ENCODE measurements at places on chromosomes 16 and 17.

DNA sequence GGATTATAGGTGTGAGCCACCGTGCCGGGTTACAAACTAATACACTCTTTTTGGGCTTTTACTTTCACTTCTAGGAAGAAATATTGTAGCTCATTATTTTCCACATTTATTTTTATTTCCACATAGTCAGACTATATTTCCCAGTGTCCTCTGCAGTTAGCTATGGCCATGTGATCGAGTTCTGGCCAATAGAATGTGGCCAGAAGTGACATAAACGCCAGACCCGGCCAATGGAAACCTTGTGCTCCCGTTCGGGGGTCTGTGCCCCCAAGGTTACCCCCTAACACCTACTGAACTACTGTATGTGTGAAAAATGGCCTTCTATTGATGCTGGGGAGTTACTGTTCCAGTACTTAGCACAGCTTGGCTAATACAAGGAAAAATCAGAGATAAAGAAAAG, 13.2 kb upstream of the RPTOR start:
- no peak for DNase-seq

DNA sequence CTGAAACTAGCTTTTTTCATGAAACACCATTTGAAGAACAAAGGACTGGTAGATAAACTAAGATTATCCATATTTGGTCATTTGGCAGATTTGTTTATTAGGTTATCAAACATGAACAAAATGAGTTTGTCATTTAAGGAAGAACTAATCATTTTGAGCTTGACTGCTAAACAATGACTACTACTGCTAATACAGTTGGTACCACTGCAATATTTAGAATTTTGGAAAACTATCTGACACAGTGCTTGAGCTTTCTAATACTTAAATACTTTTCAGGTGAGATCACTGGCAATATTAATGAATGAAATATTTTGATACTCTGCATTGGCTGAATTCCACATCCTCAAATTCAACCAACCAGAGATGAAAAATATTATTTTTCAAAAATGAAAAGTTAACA, 47.2 kb downstream of the MED13 start:
- DNase-seq, result no peak

GRCh38 chr17:64357191-64357981, 33.3 kb downstream of the PECAM1 start:
- DNase-seq, result no peak

DNA sequence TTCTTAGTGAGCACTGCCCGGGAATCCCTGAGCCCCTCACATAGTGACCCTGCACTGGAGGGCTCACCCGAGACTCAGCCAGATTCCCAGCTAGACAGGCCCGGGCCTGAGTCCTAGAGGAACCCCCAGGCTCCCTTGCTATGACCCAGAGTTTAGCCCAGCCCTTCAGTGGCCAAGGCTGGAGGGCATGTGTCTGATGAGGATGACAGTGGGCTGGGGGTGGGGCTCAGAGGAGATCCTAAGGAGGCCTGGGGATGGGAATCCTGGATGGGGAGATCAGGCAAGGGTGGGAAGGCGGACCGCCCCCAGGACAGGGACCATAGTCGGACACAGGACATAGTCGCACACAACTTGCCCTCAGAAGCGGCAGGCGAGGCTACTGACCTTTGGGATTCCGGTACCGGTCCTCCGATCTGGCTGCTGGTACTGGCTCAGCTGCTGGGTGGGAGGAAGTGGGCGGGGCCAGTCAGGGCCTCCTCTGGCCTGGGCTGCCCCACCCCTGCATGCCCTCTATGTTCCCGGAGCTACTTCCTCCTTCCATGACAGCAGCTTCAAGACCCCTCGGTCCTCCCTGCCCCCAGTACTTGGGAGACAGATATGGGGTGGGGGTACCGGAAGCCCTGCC, 1.1 kb downstream of the CD79B start:
- DNase-seq, result no peak

GRCh38 chr16:11033629-11034420, 89.5 kb downstream of the CLEC16A start:
- DNase-seq, result no peak

- DNase-seq, result no peak
These were observed 81.6 kb downstream of the SEC14L1 start for GRCh38 chr17:77222356-77222755.

DNA sequence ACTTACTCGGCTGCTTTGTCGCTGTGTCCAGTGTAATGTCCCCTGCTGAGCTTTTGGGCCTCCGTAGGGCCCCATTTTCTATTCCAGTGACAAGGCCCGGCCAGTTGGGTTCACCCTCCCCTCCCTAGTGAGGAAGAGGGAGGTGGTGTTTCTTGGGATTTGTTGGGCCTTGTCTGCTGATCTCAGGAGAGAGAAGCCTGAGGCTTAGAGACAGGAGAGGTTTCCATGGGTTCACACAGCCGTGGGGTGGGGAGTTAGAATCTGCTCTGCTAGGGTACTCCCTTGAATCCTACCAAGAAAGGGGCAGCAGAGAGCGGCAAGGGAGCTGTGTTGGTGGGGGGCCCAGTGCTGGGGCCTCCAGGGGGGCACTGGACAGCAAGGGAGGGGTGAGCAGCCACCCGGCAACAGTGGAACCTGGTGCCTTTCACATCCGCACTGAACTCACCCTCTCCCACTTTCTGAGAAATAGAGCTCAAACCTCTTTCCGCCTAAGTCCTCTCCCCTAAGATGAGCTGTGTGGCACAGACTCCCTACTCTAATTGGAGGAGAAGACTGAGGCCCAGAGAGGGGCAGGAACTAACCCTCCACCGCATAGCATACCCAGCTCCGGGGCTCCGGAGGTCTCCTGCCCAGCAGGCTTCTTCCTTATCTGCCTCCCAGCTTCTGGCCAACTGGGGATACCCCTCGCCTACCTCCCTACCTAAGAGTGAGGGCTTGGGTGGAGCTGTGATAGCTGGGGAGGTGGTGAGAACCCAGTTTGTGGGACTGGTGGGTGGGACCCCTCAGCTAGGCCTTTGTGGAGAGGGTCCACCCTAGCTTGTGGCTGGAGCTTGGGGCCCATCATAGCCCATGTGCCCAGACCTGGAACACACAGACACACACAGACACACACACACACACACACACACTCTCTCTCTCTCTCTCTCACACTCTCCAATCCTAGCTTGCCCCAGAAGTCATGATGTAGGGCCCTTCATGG, 6.8 kb downstream of the TBKBP1 start:
- no peak for DNase-seq

DNA sequence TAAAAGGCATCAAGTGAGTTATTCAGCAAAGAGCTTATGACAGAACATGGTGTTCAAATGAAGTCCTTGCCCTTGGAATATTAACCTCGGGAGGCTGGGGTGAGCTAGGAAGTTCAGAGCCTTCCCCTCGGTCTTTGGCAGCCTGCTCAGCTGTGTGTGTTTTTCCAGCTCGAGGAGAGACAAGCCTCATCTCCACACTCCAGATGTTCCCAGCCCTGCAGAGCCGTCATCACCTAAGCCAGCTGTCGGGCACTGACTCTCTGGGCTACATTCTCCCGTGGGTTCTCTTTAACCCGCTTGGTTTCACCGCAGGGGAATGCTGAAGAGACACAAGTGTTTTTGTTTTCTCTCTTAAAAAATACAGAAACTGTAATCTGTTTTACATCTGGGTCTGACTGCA, 47.1 kb downstream of the IRX3 start:
- DNase-seq, result no peak

DNA sequence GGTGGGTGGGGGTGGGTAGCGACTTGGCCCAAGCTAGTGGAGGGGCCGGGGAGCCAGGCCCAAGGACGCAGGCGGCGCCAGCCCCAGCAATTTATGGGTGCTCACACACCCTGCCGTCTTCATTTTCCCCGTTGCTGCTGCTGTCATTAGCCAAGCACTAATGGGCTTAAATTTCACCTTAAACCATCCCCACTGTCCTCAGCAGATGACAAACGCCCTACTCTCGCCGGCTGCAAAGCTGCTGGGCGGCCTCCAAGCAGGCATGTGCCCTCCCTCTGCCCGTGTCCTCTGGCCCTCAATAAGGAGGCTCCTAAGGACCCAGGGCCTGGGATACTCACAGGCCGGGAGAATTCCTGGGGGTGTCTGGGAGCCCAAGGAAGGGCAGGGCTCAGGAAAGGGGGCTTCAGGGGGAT, 66.1 kb downstream of the SREBF1 start:
- DNase-seq, result no peak

DNA sequence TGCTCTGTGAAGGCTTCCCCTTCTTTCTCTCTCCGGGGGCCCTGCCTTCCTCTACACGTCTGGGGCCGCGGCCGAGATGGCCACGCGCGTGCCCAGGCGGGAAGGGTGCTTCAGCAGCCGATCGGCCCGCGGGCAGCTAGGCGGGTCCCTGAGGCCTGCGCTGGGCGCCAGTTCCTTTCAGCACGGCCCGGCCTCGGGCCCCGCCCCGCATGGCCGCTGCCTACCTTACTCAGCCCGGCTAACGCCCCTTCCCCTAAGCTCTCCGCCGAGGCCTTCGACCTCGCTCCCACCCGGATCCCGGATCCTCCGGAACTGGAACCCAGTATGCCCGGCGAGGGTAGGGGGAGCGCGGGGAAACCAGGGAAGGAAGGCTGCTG, 335 bp downstream of the TMEM11 start:
- no peak for DNase-seq

- DNase-seq, result no peak
These were observed 41.8 kb upstream of the ARL4D start for GRCh38 chr17:43356999-43357398.

DNA sequence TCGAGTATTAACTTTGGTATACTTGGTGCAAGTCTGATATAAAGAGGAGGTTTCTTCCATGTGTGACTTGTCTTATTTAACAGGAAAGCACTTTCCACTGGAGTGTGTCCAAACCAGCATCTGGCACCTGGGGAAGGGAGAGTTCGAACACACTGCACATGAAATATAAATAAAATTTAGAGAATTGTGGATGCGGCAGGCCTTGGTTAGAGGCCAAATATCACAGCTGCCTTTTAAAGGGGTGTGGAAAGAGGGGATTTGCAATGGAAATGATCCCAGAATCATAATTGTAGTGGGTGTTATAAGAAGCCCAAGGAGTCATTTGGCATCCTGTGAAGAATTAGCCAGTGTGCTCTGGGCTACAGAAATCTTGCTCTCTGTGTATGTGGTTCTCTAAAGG, 4.3 kb upstream of the NXN start:
- DNase-seq, result no peak

DNA sequence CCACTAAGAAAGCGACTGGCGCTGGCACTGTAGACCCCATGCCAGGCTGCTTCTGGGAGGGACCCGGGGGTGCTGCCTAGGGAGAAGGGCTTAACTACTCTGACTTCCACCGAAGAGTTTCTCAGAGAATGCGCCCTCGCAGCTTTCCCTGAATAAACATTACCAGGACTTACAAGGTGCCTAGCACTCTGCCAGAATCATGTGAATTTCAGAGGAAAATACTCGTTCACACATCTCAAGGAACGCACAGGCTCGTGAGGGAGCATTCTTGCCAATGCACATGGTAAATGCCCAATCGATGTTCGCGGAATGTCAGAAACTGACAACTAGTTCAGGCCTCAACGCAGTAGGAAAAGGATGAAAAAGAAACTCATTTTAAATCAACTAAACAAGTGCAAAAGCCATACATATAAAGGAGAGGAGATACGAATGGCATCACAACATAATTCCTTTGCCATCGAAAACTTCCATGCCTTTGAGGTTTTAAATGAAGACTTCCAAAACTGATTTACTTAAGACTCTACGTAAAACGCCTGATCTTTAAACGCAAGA, 999 bp downstream of the CMC2 start:
- DNase-seq, result no peak

DNA sequence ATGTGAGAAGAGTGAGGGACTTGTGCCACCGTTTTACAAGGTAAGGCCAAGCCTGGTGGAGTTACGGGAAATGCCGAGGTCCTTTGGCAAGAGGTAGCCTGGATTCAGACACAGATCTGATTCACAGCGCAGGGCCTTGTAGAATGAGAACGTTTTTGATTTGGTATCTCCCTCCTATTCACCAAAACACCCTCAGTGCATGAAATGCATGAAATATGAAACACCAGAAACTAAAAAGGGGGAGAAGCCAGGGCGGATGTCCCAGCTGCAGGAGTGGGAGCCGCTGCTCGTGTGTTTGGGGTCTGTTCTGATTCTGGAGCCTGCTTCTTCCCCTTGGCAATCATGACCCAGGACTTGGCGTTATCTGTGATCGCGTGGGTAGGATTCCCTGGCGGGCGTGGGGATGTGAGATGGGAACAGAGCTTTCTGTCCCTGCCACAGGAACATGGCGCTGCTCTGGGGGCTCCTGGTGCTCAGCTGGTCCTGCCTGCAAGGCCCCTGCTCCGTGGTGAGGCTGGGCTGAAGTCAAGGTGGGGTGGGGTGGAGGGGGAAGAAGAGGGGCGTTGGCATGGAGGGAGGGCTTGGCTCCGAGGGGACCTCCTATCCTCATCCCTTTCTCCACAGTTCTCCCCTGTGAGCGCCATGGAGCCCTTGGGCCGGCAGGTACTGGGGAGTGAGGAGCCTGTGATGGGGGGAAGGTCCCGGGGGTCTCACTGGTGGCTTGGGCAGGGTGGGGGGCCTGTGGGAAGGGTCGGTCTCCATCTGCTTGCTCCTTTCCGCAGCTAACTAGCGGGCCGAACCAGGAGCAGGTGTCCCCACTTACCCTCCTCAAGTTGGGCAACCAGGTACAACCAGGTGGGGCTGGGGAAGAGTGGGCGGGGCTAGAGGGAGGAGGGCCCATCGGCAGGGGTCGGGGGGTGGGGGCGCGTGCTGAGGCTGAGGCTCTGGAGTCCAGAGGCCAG, 2.2 kb downstream of the SERPINF2 start:
- DNase-seq, result no peak

DNA sequence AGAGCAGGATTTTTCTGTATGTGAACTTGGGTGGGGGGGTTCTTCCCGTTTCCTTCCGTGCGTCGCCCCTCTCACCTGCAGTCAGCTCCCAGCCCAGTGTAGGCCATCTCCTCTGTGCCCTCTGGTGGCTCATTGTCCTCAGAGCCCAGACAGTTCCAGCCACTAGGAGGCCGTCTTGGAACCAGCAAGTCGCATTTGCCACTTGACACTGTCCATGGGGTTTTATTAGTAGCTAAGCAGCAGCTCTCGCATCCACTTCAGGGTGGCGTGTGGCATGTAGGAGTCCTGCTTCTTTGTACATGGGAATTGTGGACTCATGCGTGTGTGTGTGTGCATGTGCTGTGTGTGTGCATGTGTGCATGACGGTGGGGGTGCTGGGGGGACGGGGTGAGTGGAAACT, 74.0 kb downstream of the SEC14L1 start:
- no peak for DNase-seq

- DNase-seq, result no peak
These were observed 86.7 kb downstream of the KATNIP start for GRCh38 chr16:27636453-27637240.

- no peak for DNase-seq
These were observed 360.0 kb upstream of the CDH5 start for GRCh38 chr16:66006485-66006884.

- DNase-seq, result no peak
These were observed 24.1 kb downstream of the XYLT1 start for GRCh38 chr16:17446661-17447060.
